Esophagus muscularis mucosa (tissue), 4 donors: ENCODE measurements at places on chromosomes 2 and 18.

- DNase-seq = no peak
These were observed 119.3 kb upstream of the TWIST2 start for GRCh38 chr2:238728330-238729260.

DNA sequence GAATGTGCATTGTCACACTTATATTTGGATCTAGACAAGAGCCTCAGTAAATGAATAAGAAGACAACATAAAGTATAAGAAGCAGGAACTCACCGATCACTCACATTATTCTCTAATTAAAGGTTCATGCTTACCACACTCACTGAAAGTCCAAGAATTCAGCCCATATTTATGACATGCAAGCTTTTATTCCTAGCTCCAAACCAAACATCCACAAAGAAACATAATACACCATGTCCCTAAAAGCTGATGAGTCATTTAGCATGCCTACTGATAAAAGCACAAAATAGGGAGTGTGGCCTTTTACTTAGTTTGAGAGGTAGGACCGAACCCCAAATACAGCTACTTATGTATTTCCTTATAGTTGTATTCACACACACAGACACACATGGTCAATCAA is 1094.6 kb upstream of the CDH2 start:
- DNase-seq = no peak

DNA sequence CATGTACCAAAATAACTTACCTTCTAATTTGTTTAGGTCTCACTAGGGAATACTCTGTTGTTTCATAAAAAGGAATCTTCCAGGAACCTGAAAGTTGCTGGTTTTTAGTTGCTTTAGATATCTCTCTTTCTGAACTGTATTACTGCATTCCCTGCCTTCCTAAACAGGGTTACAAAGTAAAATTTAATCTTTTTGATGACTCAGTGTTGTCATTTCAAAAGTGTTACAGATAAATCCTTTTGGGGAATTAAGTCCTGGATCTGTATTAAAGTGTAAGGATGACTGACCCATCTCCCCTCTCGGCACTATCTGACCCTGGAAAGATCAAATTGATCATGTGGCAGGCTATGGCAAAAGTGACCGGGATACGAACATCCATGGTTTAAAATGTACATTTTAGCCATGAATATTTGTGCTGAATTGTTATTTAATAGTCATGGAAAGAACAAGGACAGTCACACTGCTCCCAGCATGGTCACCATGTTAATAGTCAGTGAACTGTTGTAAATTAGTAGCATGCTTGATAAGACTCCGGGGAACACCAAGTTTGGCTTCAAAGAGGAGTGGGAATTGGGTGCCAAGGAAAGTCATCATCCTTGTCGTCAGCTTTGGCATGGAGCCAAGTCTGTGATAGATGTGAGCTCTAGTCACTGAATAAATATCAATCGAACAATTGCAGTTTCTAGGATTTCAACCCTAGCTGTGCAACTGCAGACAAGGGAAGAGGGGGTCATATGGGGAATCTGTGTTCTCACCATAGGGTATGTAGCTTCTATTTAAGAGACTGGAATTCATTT is 4.2 kb downstream of the PLEKHA3 start:
- DNase-seq = no peak

DNA sequence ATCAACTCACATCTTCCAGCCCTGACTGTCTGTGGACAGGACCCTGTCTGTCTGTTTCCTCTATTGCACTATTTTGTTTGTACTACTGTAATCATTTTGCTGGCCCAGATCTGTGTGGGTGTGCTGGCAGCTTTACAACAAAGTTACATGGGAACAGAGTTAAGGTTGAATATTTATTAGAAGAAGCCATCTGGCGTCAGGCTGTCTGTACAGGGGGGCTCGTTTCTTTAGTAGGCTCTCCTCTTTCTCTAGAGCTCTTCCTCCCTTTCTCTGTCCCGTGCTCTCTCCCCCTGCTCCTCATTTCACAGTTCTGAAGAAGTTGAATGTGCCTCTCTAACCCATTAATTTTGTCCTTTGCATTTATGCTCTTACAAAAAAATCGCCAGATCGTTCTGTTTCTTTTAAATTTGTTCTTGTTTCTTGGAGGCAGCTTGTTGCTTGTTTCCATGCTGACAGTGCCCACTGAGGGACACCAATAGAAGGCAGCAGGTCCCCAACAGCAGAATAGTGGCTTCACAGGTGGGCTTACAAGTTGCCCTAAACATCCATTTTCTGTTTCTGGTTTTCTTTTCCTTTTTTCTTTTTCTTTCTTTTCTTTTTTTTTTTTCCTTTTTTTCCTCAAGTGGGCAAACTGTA is 315.2 kb upstream of the ZEB2 start:
- no peak for DNase-seq

- no peak for DNase-seq
These were observed 29.2 kb upstream of the ZDBF2 start for GRCh38 chr2:206245265-206245672.

DNA sequence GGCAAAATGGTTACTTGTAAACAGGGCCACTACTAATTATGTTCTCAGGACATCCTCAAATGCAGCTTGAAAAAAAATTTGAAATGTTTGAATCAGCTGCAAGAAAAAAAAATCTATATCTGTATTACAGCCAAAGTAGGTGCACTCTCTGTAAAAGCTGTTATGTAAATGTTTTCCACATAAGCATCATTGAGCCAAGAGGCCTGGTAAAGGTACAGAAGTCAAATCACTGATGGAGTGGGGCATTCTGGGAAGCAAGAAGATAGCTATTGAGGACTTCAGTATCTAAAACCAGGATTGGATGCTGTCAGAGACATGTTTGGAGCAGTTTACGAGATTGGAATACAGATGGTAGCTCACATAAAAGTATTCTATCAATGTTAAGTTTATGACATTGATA is 80.3 kb downstream of the MAPRE2 start:
- DNase-seq = no peak

DNA sequence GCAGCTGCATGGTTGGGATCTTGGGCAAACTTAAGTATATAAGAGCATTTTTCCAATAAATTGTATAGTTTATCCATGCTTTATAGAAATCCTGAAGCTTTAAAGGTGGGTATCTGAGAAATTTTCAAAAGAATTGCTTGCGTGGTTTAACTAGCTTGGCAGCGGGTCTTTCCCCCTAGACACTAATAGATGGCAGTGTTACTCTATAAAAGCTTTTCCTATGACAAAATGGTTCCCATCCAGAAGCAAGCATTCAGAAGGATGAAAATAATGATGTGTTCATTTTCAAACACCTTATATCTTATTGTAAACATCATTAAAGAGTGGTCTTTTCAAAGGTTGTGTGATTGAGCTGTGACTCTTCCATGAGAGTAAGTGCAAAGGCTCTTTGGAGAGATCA is 45.9 kb downstream of the KDM3A start:
- DNase-seq = no peak
